Adipose tissue (tissue), 3 donors: ENCODE measurements at places on chromosomes 13 and 19. TPM values are rescaled to one million over a fixed set of nuclear protein-coding genes. Genes with fewer than 3 reads are reported as not detected.

ZNF429 gene
- 8.5 TPM for polyA plus RNA-seq

KLF1 gene
- polyA plus RNA-seq = 0.07 TPM

ACER1 gene
- polyA plus RNA-seq = 0.04 TPM

MARCHF2 gene
- polyA plus RNA-seq = 13.4 TPM

ZBTB32 gene
- 0.12 TPM for polyA plus RNA-seq

WDR88 gene
- not detected for polyA plus RNA-seq

NPAS1 gene
- 0.15 TPM for polyA plus RNA-seq

C19orf33 gene
- polyA plus RNA-seq = 3.5 TPM

PSG2 gene
- polyA plus RNA-seq = not detected

ZNF571 gene
- 2.2 TPM for polyA plus RNA-seq

ANKRD24 gene
- polyA plus RNA-seq = 1.5 TPM

GIPC3 gene
- 1.7 TPM for polyA plus RNA-seq

TPTE2 gene
- polyA plus RNA-seq = not detected

PSG4 gene
- polyA plus RNA-seq = 0.09 TPM

PPM1N gene
- polyA plus RNA-seq = 0.71 TPM

FCER2 gene
- 0.38 TPM for polyA plus RNA-seq

TMEM59L gene
- polyA plus RNA-seq = 3.3 TPM

KIR2DL3 gene
- polyA plus RNA-seq = 0.04 TPM

ATP4B gene
- 79.1 TPM for polyA plus RNA-seq

ZNF837 gene
- 1.0 TPM for polyA plus RNA-seq

SYCN gene
- polyA plus RNA-seq = 939 TPM

MAG gene
- 0.16 TPM for polyA plus RNA-seq

CRX gene
- not detected for polyA plus RNA-seq

N4BP2L1 gene
- 8.0 TPM for polyA plus RNA-seq

TGFBR3L gene
- 1.0 TPM for polyA plus RNA-seq

ZSCAN4 gene
- not detected for polyA plus RNA-seq

PLPP2 gene
- 3.3 TPM for polyA plus RNA-seq

UBE2L5 gene
- polyA plus RNA-seq = 0.12 TPM

PDX1 gene
- 0.03 TPM for polyA plus RNA-seq

CASP14 gene
- polyA plus RNA-seq = not detected

VAV1 gene
- 6.3 TPM for polyA plus RNA-seq

CYP4F8 gene
- not detected for polyA plus RNA-seq

RGCC gene
- polyA plus RNA-seq = 9.3 TPM

SHANK1 gene
- 1.1 TPM for polyA plus RNA-seq
